ENCODE measurements at places on chromosomes 5 and 9.
A peak's percentile ranks its signal among the peaks of the same experiment; 100 is the strongest.

- no peak for DNase-seq
- H3K4me1 ChIP-seq: peaks cover 4% of the 10 kb centered on the region
- H3K27me3 ChIP-seq: no peaks in the 10 kb centered on the region
- H3K36me3 ChIP-seq: no peaks in the 10 kb centered on the region
- H3K4me3 ChIP-seq: no peak overlapping the region
Measured at GRCh38 chr5:135221696-135222095, 177.3 kb downstream of the MACROH2A1 start.

- H3K27ac ChIP-seq: no peak overlapping the region
- H3K4me3 ChIP-seq: no peak overlapping the region
- no peaks in the 10 kb centered on the region for H3K4me1 ChIP-seq
- H3K27me3 ChIP-seq: no peaks in the 10 kb centered on the region
Measured at GRCh38 chr5:104754311-104754995, 1191.9 kb upstream of the NUDT12 start.

DNA sequence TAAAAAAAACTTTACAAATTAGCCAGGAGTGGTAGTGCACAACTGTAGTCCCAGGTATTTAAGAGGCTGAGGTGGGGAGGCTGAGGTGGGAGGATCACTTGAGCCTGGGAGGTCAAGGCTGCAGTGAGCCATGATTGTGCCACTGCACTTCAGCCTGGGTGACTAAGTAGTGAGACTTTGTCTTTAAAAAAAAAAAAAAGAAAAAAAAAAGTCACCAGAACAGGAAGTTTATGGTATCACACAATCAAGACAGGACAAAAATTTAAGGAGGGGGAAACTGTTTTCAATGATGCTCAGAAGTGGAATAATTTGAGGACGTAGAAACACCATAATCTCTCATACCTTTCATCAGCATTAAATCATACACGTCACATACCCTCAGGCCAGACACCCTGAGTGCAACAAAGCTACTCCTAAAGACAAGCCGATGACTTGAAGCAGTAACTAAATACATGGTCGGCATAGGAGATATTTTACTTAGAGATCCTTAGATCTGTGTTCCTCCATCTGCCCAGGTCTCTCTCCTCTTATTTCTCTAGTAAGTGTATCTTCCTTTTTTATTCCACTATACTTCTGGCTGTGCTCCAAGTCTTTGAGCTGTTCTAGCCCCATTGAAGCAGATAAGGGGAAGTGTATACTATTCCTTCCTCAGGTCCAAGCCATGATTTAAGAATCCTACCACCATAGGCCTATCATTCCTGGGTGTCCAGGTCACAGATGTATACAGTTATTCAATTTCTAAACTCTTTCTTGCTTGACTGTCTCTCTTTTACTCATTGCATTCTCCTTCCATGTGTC is 91.3 kb upstream of the APC start:
- no peaks in the 10 kb centered on the region for H3K27me3 ChIP-seq
- DNase-seq: no peak
- no peaks in the 10 kb centered on the region for H3K36me3 ChIP-seq

DNA sequence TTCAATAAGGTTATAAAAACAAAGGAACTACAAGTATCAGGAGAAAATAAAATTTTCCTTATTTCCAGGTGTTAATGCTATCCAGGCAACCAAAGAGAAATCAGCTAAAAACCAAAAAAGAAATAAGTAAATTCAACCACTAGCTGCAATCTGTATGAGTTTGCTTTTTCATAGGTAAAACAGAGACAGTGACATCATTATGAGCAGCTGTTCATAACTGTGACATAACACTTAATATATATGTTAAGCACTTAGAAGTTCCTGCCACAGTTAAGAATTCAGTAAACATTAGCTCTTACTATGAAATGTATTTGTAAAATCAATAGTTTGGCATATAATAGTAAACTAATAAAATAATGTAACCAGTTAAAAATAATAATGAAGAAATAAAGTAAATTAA is 20.9 kb downstream of the P4HA2 start:
- DNase-seq: no peak
- H3K27ac ChIP-seq: no peak overlapping the region
- H3K4me3 ChIP-seq: no peak overlapping the region

- DNase-seq: no peak
- H3K4me1 ChIP-seq: no peaks in the 10 kb centered on the region
- H3K36me3 ChIP-seq: no peaks in the 10 kb centered on the region
- no peak overlapping the region for H3K27ac ChIP-seq
- H3K4me3 ChIP-seq: no peak overlapping the region
Measured at GRCh38 chr9:130996676-130997394, 12.1 kb upstream of the LAMC3 start.

DNA sequence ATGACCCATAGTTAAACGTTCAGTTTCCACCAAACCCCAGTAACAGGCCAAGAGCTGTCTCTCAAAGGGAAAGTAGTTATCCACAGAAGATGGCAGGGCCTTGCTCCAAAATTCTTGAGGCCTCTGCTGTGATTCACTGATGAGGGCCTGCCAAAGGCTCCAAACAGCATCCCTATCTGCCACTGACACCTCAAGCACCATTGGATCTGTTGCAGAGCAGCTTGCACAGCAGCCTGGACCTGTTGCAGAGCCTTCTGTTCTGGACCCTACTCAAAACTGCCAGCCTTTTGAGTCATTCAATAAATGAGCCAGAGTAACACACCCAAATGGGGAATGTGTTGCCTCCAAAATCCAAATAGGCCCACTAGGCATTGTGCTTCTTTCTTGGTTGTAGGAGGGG is 741.5 kb upstream of the RGMB start:
- DNase-seq: no peak
- no peak overlapping the region for H3K27ac ChIP-seq
- H3K4me1 ChIP-seq: no peaks in the 10 kb centered on the region

DNA sequence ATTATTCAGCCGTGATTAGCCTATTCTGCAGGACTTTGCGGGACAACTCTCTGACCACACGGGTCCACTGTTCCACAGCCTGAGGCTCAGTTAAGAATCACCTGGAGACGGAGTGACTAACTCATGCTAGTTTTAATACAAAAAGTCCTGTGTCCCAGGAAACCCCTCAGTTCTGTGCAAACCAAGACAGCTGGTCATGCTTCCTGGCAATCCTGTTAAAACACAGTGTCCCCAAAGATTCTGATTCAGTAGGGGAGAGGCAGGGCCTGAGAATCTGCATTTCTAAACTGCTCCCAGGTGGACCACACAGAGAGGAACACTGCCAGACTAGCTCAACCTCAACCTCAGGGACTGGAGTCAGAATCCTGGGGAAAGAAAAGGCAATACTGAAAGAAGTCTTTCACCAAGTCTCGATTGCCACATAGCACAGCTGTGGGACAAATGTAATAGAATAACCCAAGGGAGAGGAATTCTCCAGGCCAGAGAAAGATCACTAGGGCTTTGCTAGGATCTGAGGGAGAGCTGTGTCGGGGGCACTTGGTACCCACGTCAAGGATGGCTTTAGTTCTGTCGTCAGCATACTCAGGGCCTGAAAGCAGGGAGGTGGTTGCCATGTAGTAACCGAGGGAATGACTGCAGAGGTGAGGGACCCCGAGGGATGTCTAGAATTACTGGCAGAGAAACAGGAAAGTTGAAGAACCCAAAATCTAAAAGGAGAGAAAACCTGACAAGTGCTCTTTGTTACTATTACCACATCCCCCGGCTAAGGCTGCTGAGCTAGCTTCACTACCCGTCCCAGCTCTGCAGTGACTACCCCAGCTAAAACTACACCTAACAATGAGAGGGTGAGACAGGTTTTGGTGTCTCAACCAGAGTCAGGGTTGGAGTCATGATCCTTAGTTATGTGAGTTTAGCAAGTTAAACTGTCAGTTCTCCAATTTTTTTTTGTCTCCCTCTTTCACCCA is 8.6 kb downstream of the SUSD1 start:
- no peaks in the 10 kb centered on the region for H3K36me3 ChIP-seq
- no peak overlapping the region for H3K27ac ChIP-seq
- H3K4me1 ChIP-seq: no peaks in the 10 kb centered on the region
- no peak for DNase-seq
- no peaks in the 10 kb centered on the region for H3K27me3 ChIP-seq

DNA sequence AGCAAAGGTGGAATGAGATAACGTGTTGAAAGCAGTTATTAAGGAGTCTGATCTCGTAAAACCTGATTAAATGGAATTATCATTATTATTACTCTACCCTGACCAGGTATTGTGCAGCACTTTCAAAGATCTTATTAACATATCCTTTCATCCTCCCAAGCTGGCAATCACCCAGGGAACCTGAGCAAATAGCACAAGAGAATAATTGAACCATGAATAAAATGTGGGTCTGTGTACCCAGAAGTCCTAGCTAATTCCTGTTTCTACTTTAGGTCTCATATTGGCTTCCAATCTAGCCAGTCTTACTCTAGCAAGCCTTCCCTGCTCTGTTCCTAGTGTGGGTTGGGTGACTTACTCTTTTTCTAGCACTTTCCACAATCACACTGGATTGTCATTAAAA is 162.2 kb upstream of the STK32A start:
- no peaks in the 10 kb centered on the region for H3K27me3 ChIP-seq
- H3K27ac ChIP-seq: no peak overlapping the region
- H3K4me3 ChIP-seq: no peak overlapping the region
- no peaks in the 10 kb centered on the region for H3K4me1 ChIP-seq
- no peaks in the 10 kb centered on the region for H3K36me3 ChIP-seq
- no peak for DNase-seq

DNA sequence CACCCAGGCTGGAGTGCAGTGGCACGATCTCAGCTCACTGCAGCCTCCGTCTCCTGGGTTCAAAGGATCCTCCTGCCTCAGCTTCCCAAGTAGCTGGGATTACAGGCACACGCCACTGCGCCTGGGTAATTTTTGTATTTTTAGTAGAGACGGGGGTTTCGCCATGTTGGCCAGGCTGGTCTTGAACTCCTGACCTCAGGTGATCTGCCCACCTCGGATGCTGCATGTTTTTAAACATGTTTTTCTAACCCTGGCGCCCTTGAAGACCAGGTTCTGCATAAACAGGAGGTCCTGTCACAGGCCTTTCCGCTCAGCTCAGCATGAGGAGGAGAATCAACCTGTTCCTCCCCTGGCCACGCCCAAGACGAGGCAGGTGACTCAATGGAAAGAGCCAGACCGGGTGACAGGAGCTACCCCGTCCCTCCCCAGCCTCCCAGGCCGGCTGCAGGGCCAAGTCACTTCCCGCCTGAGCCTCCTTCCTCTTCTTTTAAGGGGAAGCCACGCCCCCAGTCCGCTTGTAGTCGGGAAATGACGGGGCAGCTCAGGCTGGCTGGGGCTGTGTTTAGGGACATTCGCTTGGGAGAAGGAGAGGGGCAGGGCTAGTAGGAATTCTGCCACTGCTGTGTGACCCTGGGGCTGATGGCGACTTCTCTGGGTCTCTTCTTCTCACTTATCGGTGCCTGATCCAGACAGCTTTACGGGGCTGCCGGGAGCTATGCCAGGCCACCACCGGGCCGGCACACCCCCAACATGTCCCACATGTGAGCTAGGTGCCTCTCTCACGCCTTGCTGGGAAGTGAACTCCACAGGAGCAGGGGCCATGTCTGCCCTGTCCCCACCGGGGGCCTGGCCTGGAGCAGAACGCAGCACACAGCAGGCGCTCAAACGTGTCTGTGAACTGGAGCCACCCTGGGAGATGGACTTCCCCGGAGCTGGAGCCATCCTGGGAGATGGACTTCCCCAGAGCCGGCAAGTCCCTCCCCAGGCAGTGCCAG is 6.1 kb downstream of the NOTCH1 start:
- no peaks in the 10 kb centered on the region for H3K36me3 ChIP-seq
- peak overlapping the region; percentile 100 for H3K27ac ChIP-seq
- no peaks in the 10 kb centered on the region for H3K27me3 ChIP-seq
- H3K4me1 ChIP-seq: peaks cover 91% of the 10 kb centered on the region
- DNase-seq: peak; percentile 96

DNA sequence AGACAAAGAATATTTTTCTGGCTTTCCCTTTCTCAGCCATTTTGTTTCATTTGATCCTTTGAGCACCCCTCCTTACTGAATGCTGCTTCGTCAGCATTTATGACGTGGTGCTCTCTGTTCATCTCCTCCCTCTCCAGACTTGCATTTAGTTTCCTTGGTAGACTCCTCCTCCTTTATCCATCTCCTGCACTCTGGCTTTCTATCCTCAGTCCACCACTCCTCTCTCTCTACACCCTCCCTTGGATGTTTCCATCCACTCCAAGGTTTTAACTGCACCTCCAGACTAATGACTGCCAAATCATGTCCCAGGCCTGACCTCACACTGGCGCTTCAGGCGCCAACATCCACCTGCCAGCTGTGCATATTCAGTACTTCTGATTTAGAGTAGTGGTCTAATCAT is 245.4 kb downstream of the RAB3C start:
- no peaks in the 10 kb centered on the region for H3K4me1 ChIP-seq
- DNase-seq: no peak
- H3K27me3 ChIP-seq: no peaks in the 10 kb centered on the region
- no peaks in the 10 kb centered on the region for H3K36me3 ChIP-seq
- no peak overlapping the region for H3K27ac ChIP-seq
- H3K4me3 ChIP-seq: no peak overlapping the region

DNA sequence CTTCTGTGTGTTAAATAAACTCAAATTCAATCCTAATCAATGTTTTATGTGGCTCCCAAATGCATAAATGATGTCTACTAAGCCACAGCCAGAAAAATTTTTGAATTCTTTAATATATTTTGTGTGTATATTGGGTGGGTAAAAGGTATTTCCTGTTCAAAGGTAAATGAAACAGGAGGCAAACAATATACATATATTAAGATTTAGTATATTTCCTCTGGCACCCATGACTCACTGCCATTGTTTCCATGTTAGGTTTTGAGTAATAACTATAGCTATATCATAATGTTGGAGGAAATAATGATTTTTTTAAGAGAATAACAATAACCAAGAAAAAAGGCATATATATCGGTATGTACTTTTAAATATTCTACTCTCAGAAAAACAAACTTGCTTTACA is 1071.9 kb upstream of the CDH10 start:
- no peaks in the 10 kb centered on the region for H3K27me3 ChIP-seq
- H3K27ac ChIP-seq: no peak overlapping the region
- H3K4me1 ChIP-seq: no peaks in the 10 kb centered on the region
- no peak overlapping the region for H3K4me3 ChIP-seq

DNA sequence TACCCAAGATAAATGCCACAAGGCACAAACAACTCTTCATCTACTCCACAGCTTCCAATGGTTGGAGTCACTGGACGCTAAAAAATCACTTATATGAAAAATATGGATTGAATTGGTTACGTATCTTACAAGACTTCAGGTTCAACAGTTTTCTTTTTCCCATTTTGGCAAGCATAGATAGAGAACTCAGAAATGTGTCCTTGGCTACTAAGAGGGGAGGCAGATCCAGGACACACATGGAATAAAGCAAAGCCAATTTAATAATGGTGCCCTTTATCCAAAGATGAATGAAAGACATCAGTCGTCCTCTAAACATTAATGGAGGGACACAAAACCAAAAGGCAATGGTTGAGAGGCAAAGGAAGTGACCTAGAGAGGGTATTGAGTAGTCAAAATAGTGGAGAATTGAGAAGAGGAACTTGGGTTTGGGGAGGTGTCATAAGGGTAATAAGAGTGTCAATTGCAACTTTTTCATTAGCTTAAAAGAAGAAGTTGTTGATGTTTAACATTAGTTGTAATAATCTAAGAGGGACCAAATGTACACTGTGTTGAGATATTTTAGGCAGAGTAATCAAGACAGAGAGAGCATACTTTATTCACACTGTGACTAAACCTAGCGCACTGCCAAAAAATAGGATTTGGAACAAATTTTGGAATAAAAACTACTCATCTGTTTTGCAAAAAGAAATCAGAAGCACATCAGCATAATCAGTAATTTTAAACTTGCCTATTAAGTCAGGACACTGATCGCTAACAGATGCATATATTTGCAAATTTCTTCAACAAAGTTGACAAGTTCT is 308.2 kb downstream of the ARL15 start:
- no peak for DNase-seq
- no peak overlapping the region for H3K4me3 ChIP-seq
- H3K27ac ChIP-seq: no peak overlapping the region

GRCh38 chr9:27549196-27549755 is 19.7 kb upstream of the MOB3B start:
- H3K4me3 ChIP-seq: no peak overlapping the region
- peaks cover 56% of the 10 kb centered on the region for H3K36me3 ChIP-seq
- no peaks in the 10 kb centered on the region for H3K4me1 ChIP-seq
- DNase-seq: no peak

Data from sigmoid colon (tissue), 7 donors.